Activated naive CD8-positive, alpha-beta T cell treated with anti-CD3 and anti-CD28 coated beads, Interleukin-2, amount 50 U/mL, for 16 hours (primary cell): ENCODE measurements at places on chromosomes 5 and 9.

DNA sequence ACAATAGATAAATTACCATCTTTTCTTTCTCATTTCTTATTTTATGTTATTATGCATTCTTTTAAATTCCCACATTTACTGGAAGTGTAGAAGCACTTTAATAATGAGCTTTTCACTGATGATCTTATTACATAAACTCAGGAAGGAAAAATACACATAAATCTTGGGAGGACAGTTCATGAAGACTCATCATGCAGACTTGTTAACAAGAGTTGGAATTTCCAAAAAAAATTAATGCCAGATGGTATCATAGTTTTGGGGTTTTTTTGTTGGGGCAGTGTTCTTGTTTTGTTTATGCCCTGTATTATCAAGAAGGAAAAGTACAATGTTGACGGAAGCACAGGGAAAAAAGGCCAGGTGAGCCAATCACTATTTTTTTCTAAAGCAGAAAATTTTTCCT, 35.1 kb downstream of the CEMIP2 start:
- DNase-seq, result no peak

- DNase-seq, result no peak
Measured at GRCh38 chr5:154005648-154006047, 33.1 kb downstream of the FAM114A2 start.

DNA sequence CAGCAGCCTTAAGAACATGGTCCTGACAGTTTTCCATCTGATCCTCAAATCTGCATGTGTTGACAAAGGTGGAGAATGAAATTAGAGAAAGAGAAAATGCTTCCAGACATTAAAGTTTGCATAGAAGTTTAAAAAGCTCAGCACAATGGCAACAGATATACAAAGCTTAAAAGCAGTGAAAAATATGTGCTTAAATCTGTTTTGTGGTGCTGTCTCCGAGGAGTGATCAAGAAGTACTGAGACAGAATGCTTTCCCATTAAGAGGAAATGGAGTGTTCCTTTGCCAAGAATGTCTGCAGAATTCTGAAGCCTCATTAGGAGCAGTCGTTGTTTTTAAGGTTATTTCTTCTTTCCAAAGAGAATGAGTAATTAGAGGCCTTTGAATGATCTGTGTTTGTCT, 131.4 kb downstream of the MCTP1 start:
- no peak for DNase-seq

DNA sequence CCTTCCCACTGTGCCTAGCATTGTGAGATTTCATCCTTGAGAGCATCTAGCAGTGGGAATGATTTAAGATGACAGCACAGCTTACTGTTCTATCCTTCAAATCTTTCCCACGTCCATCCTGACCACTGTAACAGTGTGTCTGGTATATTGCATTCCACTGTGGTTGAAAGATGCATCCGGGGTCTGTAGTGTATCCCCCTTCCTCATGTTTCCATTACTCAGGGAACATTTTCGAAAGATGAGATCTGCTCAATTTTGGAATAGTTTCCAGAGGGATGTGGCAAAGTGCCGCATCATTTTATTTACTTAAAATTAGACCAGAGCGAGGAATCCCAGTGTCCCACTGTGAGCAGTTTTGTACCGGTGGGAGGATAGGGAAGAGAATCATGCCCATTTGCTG, 407.1 kb upstream of the PAPPA start:
- no peak for DNase-seq

- no peak for DNase-seq
Measured at GRCh38 chr5:176771102-176771845, 39.1 kb upstream of the UNC5A start.

DNA sequence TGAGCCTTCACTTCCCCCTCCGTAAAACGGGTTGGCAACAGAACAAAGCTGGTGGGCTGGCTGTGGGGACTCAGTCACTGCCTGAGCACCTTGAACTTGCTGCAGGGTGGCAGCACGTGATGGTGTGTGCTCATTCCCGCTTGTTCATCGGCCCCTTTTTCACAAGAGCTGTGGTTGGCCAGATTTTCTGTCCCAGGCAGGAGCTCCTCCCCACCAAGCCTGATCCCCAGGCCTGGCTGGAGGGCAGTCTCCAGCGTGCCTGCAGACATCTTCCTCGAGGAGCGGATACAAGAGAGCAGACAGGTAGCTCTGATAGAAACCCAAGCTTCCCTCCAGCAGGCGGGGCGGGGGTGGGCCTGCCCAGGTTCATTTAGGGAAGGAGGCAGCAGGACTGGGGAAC, 61.9 kb upstream of the ORM1 start:
- no peak for DNase-seq

DNA sequence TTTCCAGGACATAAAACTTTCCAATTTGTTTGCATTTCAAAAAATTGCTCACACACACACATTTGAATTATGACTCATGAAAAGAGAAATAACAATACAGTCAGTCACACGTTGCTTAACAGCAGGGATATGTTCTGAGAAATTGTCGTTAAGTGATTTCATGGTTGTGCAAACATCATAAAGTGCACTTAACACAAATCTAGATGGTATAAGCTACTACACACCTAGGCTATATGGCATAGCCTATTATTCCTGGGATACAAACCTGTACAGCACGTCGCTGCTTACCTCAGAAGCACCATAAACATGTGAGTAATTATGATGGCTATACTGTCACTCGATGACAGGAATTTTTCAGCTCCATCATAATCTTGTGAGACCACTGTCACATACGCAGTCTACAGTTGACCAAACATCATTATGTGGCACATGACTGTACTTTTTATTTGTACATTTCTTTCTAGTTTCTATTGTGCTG, 378.2 kb downstream of the ACTL7B start:
- DNase-seq, result no peak

DNA sequence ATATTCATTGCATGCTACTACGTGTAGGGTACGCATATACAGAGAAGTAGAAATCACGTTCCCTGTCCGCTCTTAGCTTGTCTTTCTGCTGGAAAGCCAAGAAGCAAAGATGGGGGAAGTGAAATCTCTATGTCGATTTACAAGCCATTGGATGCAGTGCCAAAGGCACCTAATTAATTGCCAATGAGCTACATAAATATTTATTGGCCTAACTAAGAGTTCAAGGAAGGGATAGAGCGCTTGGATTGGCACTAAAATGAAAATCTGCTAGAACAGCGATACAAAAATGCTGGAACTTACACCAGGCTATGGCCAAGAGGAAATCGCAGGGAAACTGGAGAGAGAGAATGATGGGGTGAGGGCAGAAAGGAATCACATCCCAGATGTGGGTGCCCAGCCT, 10.8 kb downstream of the SMIM23 start:
- no peak for DNase-seq

DNA sequence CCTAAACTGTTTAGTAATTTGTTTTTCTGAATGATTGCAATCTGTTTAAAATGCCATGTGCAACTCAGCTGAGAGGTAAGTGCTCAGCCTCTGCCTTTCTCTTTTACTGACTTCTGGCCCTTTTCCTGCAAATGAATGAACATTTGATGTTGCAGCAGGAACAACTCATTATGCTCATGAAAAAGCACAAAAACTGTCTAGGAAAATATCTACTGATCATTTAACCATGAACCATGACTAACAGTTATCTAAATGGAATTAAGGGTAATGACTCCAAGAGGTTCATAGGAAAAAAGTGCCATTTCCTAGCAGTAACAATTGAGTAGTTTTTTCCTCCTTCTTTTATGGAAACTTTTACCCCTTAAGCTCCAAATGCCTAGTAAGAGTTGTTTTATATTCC, 70.6 kb upstream of the ANKH start:
- no peak for DNase-seq

- DNase-seq, result no peak
Measured at GRCh38 chr5:81195335-81195929, 37.7 kb upstream of the CKMT2 start.

DNA sequence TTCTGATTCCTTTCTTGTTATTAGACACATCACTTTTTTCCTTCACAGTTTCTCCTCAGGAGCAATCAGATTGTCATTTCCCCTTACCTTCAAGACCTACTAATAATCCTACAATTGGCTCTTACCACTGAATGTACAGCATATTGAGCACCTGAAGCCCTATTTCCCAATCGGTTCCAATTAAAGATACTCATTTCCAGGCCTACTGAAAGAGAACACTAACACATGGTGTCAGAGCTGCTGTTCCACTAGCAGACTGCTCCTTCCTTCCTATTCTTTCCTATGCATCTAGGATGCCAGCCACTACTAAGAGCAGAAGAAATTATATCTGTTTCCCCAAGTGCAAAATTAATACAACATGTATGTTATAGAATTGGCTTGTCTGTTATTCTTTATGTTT, 34.6 kb downstream of the SKIC3 start:
- DNase-seq, result no peak

DNA sequence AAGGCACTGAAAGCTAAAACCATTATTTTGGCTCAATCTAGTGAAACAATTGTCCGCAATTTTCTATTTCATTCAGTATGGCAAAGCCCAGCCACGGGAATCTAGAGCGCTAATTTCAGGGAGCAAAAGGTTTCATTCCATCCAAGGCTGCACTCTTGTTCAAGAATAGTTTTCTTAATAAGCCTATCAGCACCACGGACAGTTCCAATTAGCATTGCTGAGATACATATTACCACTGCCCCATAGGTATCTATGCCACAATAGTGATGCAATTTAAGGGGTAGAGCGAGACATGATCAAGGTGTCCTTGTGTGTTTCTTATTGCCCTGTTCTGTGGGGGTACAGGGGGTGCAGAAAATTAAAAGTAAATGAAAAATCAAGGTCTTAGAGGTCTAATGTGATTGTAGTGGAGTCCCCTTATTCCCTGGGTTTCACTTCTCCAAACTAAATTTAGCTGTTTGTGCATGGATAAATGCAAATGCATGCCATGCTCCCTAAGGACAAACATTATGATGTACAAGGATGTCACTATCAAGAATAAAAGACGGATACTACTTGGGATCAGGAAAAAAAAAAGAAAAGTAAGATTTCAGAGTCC, 45.5 kb downstream of the SPOCK1 start:
- DNase-seq, result no peak

- DNase-seq, result no peak
Measured at GRCh38 chr5:52837068-52837467, 49.4 kb downstream of the ITGA1 start.

DNA sequence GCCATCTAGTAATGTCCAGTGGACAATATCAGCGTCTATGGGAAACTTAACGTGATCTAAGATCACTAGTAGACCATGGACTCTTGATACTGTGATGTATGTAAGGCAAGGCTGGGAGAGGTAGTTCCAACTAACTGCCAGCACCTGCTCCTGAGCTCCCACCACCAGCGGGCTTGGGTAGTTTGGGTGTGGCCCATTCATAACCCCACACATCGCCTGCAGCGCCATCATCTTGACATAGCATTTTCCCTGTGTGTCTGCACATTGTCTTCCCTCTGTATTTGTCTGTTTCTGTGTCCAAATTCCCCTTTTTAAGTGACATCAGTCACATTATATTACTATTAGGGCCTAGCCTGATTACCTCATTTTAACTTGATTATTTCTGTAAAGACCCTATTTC, 28.1 kb upstream of the GSN start:
- no peak for DNase-seq

- no peak for DNase-seq
Measured at GRCh38 chr5:14414007-14414406, 167.6 kb upstream of the OTULINL start.

GRCh38 chr5:123441408-123441807, 18.2 kb upstream of the CEP120 start:
- DNase-seq, result no peak

DNA sequence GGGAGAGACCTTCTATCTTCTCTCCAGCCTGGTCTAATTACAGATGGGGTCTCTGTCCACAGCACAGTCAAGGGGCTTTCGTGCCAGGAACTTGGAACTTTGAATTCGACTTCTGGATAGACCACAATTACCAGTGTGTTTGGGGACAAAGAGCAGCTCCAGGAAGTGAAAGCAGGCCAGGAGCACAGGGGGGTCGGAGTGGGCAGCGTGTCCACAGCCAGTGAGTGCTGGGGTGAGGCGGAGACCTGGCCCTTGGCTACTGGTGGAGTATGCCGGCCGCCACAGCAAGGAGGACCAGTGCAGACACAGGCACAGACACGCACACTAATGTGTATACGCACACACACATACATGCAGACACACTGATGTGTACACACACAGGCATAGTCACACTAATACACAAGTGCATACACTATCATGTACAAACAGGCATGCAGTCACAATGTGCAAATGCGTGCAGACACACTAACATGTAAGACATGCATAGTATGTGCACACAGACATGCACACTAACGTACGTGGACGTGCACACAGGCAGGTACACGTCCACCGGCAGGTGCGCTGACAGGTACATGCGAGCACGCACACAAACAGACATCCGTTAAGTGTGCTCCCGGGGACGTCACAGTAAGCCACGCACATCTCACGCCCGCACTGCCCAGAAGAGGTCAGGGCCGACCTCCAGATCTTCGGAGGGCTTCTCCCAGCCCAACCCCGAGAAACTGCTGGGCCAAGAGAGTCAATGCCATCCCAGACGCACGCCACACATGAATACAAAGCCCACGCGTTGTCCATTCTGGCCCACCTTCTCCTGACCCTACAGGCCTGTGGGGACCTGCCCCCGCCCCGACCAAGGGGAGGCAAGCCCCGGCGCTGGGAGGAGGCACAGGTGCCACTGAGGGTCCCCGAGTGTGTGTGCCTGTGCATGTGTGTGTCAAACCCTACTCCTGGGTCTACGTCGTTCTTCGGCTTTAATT, 46.5 kb downstream of the NKD2 start:
- DNase-seq, result no peak

GRCh38 chr9:38309324-38310195, 82.9 kb upstream of the ALDH1B1 start:
- no peak for DNase-seq

DNA sequence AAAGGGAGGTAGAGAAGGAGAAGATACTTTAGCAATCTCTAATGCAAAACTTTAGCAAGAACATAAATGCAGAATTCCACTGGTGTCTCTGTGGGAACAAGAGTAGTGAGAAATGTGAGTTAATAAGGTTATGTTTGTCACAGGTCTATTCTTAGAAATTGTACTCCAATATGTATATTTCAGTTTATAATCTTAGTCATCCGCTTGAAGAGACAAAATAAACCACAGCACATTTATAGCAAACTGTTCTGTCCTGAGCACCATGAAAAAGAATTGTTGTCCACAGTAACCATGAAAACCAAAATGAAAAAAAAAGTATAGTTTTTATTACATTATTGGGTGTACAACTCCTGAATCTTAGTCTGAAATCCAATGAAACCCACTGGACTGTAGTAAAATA, 93.6 kb upstream of the TSLP start:
- no peak for DNase-seq

DNA sequence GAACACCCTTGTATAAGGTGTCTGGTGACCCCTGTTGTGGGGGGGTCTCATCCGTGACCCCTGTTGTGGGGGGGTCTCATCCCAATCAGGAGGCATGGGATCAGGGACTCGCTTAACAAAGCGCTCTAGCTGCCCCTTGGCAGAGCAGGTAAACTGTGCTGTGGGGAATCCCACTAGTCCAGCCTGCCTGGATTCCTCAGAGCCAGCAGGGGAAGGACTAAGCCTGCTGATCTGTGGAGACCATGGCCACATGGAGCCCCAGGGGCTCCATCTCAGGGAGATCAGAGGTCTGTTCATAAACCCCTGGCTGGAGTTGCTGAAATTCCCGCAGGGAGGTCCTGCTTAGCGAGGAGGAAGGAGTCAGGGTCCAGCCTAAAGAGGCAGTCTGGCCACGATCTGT, 45.8 kb upstream of the TXNDC8 start:
- no peak for DNase-seq

- no peak for DNase-seq
Measured at GRCh38 chr9:25350011-25350410, 328.2 kb downstream of the TUSC1 start.

- no peak for DNase-seq
Measured at GRCh38 chr5:116942622-116943021, 368.0 kb upstream of the SEMA6A start.

- DNase-seq, result no peak
Measured at GRCh38 chr5:1007221-1007680, 1.4 kb upstream of the NKD2 start.
